ENCODE measurements at places on chromosomes 5 and 9.

- DNase-seq = no peak
These were observed 246.1 kb downstream of the TRIM32 start for GRCh38 chr9:116933251-116933650.

DNA sequence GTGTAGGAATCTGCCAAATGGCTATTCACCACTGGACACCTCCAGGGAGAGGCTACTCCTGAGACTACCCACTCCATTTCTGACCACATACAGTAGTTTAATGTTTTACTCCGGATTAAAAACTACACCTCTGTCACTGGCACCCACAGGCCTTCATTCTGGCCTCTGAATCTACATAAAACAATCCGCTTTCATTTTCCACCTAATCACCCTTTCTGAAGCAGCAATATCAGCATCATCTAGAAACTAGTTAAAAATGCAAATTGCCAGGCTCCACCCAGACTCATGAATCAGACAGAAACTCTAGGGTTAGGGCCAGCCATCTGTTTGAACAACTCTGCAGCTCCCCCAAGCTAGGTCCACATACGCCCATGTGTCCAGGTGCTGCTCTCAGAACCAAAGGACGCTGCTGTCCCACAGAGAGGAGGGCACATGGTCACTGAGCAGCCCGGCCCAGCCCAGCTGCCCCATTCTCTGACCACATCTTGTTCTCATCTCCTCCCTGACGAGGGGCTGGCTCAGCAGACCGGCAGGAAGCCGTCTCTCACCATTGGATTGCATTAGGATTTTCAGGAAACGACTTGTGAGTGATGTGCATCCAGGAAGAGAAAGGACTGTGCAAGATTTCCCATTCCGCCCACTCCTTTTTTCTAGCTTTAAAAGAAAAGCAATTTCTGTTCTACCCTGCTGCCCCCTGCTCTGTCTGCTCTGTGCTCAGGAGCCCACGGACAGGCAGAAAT is 34.7 kb downstream of the ADAM19 start:
- peak; percentile 39 for DNase-seq

DNA sequence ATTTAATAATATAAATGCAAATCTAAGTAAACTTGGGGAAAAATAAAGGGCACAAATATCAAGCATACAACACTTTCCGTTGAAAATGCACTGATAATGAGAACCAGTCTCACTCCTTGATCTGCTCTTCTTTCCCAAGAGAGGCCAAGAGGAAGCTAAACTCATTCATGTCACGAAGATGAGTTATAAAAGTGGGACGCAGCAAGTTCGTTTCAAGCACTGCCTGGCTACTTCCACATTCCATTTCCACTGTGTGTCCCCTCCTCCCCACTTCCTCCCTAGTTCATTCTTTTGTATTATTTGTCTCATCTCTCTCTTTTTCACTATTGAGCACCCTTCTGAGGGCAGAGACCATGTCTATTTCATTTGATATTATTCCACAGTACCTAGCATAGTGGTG is 158.1 kb downstream of the SLC24A2 start:
- no peak for DNase-seq

- DNase-seq = no peak
These were observed 179.0 kb upstream of the PPP1R26 start for GRCh38 chr9:135300346-135301141.

GRCh38 chr9:21402386-21403251 is 6.3 kb upstream of the IFNA8 start:
- no peak for DNase-seq

- DNase-seq = no peak
These were observed 19.1 kb downstream of the ERMP1 start for GRCh38 chr9:5813824-5814223.

DNA sequence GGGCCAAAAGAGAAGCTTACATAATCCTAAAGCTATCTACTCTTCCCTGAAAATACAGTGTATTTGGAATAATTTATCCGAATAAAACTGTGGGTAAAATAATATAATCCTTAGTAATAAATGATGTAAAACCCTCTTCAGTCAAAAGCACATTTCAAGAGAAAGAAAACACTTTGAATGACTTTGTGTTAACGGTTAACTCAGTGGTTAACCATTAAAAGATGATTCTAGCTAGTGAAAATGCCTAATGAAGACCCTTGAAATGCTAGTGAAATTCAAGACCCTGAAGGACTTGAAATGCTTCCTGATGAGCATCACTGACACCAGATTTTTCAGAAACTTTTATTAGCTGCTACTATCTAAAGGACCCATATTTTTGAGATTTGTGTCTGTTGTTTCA is 70.7 kb downstream of the COX7C start:
- no peak for DNase-seq

- DNase-seq = peak; percentile 57
These were observed 5.8 kb upstream of the IFNA1 start for GRCh38 chr9:21434202-21435014.

DNA sequence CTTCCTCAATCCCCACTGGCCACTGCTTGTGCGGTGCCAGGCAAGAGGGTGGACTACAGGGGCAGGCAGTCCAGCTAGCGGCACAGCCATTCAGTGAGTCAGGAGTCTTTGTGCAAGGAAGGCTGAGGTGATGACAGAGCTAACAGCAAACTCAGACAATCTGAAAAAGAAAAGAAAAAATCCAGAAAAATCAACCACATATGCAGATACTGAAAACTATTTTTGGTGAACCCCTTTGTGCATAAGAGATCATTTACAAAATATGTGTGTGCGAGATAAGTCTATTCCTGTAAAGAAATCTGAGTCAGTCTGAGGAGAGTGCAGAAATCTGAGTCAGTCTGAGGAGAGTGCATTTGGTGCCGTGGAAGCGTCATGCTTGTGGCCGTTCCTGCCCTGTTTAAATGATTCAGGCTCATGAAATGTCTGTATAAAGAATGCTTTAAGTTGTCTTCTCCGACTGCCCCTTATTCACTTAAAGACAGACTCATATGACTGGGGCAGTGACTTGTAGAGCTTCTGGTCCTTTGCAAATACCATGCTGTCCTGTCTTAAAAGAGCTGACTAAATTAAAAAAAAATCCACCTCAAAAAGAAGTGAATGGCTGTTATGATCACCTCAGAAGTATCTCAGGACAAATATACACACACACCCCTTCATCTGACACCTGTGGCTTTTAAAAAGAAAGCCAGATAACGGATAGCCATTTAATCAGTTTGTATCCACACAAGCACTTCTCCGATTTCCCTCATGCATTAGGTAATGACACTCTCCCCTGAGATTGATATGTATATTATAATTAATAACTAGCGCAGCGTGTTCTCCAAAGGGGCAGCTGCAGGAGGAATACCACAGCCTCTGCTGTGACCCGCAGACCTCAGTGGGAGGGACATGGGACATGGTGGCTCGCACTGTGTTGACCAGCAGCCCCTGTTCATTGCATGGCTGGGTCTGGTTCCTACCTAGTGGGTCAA is 47.3 kb downstream of the TRIO start:
- DNase-seq = no peak

- DNase-seq = no peak
These were observed 18.4 kb downstream of the AGXT2 start for GRCh38 chr5:35029333-35029732.

DNA sequence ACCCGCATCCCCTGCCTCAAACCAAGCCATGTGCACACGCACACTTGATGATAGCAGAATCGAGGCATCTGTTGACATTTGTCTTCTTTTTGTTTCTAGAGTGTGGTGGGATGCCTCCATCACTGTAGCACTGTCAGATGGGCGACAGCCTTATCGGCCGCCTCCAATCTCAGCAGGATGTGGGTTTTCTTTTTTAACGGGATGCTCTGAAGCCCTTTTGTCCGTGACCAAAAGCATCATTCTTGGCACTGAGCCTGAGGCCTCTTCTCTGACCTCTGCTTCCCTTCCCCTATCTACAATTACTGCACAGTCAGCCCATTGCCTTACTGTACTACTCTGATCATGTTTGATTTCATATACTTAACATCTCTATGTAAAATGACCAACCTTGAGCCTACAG is 78.3 kb downstream of the LMNB1 start:
- no peak for DNase-seq

DNA sequence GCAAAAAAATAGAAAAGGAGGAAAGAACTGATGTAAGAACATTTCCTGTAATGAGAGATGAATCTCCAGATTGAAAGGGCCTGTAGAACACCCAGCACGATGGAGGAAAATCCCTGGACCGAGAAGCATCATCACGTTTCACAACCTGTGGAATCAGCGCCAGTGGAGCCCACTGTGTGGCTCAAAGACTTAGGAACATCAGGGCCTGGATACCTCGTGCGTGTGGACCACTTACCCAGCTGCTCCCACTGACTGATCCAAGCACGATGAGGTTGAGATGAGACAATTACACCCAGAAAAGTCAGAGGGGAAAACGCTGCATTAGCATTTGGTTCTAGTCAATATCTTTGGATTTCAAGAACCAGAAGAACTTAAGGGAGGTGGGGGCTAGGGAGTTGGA is 224.6 kb downstream of the SYK start:
- no peak for DNase-seq

GRCh38 chr9:86763791-86764190 is 183.5 kb downstream of the GAS1 start:
- DNase-seq = no peak

DNA sequence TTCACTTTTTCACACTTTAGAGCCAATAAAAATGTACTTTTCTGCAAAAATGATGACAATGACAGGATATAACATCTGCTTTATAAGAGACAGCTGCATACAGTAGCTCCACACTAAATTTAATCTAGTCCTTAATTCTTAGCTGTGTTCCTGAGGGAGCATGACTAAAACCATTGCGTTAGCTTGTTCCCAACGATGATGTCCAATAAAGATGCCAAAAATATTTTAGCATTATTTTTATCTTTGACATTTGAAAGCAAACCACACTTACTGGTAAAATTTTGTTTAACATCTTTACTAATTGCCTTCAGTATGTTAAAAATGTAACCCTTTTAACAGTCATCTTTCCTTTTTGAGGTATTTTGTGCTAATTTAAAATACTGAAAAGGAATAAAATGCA is 382.7 kb downstream of the CHSY3 start:
- no peak for DNase-seq

- DNase-seq = no peak
These were observed 53.7 kb downstream of the SPATA31C2 start for GRCh38 chr9:88084357-88085183.

DNA sequence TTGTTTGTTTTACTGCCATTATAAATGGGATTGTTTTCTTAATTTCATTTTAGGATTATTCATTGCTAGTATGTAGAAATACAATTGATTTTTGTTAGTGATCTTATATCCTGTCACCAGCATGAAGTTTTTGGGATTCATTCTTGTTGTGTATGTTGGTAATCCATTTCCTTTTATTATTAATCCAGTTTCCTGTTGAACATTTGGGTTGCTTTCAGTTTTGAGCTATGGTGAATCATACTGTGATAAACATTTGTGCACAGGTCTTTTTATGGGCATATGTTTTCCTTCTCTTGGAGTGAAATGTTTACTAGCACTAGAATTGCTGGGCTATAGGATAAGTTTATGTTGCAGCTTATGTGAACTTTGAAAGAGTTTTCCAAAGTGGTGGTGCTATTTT is 69.6 kb downstream of the MAN2A1 start:
- DNase-seq = no peak

DNA sequence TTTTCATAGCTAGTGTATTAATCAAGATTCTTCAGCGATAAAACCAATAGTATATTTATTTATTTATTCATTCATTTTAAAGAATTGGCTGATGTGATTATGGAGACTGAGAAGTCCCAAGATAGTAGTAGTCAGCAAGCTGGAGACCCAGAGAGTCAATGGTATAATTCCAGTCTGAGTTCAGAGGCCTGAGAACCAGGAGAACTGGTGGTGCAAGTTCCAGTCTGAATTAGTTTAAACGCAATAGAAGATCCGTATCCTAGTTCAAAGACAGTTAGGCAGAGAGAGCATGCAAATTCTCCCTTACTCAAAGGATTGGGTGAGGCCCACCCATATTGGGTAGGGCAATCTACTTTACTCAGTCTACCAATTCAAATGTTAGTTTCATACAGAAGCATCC is 364.2 kb upstream of the RPS23 start:
- no peak for DNase-seq
